SK-N-SH (cell line): ENCODE measurements at places on chromosomes 7 and 10. TPM values are rescaled to one million over a fixed set of nuclear protein-coding genes. Genes with fewer than 3 reads are reported as not detected.

PRPS1L1 gene
- not detected in 2 replicates for polyA plus RNA-seq

INHBA gene
- 81.0 and 110 TPM in 2 replicates for polyA plus RNA-seq

C10orf53 gene
- 0.03 TPM in 1 of 2 replicates, not detected in the other for polyA plus RNA-seq

- DNase-seq, result no peak
Observed at GRCh38 chr10:27865221-27865635, 119.6 kb upstream of the MKX start.

- no peak for DNase-seq
Observed at GRCh38 chr10:11242443-11243387, 225.0 kb downstream of the CELF2 start.

GRCh38 chr10:369684-370448 is 234.6 kb downstream of the ZMYND11 start:
- DNase-seq, result peak; percentile 87

DNA sequence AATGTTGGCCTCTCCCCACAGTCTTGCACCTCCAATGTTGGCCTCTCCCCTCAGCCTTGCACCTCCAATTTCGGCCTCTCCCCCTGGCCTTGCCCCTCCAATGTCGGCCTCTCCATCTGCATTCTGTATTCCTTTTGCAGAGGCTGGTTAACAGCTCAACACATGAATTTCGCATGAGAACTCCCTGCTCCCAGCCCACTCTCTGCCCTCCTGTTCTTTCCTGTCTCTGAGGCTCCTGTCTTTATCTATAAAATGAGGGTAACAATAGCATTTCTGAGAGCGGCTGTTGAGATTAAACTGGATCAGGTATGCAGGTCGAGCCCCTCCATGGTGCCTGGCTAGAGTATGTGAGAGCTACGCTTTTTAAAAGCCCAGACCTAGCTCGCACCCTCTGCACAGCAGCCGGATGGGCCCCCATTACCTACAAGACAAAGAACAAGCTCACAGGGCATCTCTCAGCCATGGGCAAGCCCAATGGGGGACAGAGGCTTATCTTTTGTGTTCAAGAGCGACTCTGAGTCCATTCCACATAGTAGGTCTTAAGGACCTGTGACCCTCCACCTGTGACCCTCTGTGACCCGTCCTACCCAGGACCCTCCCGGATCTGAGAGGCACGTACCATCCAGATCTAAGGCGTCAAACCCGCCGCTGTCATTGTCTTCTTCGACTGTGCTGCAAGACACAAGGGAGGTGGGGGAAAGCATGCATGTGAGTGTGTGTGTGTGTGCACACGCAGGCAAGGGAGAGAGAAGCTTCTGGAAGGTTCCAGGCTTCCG is 82.2 kb upstream of the GNA12 start:
- peak; percentile 17 for DNase-seq

DNA sequence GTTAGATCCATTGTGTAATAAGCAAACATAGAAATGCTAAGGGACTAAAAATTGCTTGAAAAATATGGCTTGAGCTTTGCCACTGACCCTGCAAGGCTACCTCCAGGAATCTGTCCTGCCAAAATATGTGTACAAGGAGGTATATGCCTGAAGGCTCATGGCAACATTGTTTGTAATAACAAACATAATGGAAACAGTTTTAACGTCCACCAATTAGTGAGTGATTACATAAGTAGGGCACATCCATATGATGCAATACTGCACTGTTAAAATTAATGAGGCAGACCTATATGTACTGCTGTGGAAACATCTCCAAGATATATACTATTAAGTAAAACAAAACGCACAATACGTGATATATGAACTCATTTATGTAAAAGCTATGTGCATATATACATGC is 13.1 kb upstream of the GOT1 start:
- no peak for DNase-seq

CNNM1 gene
- 0.12 and 0.16 TPM in 2 replicates for polyA plus RNA-seq

GRCh38 chr10:123518765-123519164 is 147.4 kb upstream of the GPR26 start:
- DNase-seq, result no peak

GRCh38 chr10:10225136-10225676 is 792.5 kb upstream of the CELF2 start:
- DNase-seq, result no peak

GRCh38 chr7:79377097-79377496 is 76.4 kb downstream of the MAGI2 start:
- DNase-seq, result no peak

NPFFR1 gene
- polyA plus RNA-seq, result not detected in 2 replicates

- no peak for DNase-seq
Observed at GRCh38 chr10:32144817-32145688, 88.8 kb upstream of the KIF5B start.

- DNase-seq, result no peak
Observed at GRCh38 chr7:102445674-102446071, 12.3 kb downstream of the ORAI2 start.

GRCh38 chr7:126210707-126211106 is 1042.0 kb downstream of the GRM8 start:
- DNase-seq, result no peak

AS3MT gene
- polyA plus RNA-seq, result 9.0 and 9.7 TPM in 2 replicates

GRCh38 chr7:12635830-12636229 is 51.6 kb upstream of the ARL4A start:
- no peak for DNase-seq

AHR gene
- polyA plus RNA-seq, result 0.13 TPM in 1 of 2 replicates, not detected in the other

GRCh38 chr7:135645296-135645904 is 16.9 kb upstream of the STMP1 start:
- peak; percentile 62 for DNase-seq

OR2A14 gene
- not detected in 2 replicates for polyA plus RNA-seq

DNA sequence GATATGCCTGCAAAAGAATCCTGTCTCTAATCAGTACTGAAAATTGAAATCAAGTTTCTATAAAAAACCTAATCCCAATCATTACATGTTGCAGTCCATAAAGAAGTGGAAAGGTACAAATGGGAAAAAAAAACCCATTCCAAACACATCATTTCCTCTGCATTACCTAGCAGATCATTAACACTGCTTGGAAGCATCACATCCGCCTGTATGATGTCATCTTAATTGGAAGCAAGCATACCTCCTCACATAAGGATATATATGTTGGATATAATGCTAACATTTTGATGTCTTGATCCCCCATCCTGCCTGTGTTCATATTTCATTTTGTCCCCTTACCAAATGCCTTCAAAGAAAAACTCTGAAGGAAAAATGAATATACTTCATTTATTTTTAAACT is 241.3 kb upstream of the AOAH start:
- DNase-seq, result no peak

GRCh38 chr7:65892161-65892560 is 19.3 kb downstream of the VKORC1L1 start:
- DNase-seq, result no peak

ATOH7 gene
- 0.08 and 0.12 TPM in 2 replicates for polyA plus RNA-seq

SGPL1 gene
- polyA plus RNA-seq, result 11.8 and 15.6 TPM in 2 replicates

TAS2R41 gene
- polyA plus RNA-seq, result not detected in 2 replicates

DNA sequence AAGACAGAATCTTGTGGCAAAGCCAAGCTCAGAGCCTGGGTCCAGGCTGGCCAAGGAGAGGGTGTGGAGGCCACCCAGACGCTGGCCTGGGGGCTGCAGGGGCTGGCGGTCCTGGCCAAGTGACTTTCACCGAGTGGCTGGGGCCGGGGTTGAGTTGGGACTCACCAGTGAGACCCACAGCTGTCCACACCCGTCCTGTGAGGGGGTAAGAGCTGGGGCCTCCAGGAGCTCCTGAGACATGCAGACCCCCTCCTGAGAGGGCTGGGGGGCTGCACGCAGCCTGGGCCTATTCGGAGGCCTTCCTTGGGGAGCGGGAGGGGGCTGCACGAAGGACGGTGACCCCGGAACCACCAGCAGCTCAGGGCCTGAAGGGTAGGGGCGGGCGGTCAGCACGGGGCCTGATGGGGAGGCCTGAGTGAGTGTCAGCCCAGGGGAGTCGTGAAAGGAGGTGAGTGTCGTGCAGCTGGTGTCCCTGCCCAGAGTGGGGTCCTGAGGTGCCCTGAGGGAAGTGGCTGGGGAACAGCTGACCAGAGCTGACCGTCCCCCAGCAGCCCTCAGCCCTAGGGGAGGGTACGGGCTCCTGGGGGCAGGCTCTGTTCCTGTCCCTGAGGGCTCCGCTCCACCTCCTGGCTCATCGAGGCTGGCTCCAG is 100.9 kb downstream of the FOXL3 start:
- DNase-seq, result peak; percentile 38

GRCh38 chr10:11713186-11713743 is 28.9 kb upstream of the ECHDC3 start:
- DNase-seq, result no peak

GRCh38 chr7:129462420-129462819 is 28.2 kb downstream of the STRIP2 start:
- no peak for DNase-seq

RBM33 gene
- 11.8 and 13.8 TPM in 2 replicates for polyA plus RNA-seq

GRCh38 chr7:39553436-39553835 is 12.8 kb upstream of the YAE1 start:
- no peak for DNase-seq

DNA sequence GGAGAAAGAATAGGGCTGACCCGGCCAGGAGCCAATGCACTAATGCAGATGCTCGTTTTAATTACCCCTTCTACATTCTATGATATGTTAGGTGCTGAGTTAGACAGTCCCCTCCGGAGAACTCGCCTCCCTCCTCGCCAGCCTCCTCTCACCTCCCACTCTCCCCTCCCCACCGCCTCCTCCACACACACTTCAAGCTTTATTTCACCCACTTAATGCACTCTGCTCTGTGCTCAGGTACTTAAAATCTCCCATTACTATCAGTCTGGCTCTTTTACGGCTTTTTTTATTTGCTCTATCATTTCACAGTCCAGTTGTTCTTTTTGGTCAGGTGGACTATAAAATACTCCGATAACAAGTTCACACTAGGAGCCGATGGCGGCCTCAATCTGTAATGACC is 231.6 kb downstream of the TEX36 start:
- DNase-seq, result no peak

- DNase-seq, result no peak
Observed at GRCh38 chr10:100085596-100085995, 3.9 kb upstream of the CPN1 start.

GRCh38 chr10:3838460-3839437 is 53.7 kb upstream of the KLF6 start:
- DNase-seq, result no peak

GRCh38 chr7:156842317-156842716 is 50.7 kb downstream of the LMBR1 start:
- no peak for DNase-seq

- no peak for DNase-seq
Observed at GRCh38 chr7:111301891-111302290, 211.0 kb downstream of the LRRN3 start.

GATA3 gene
- polyA plus RNA-seq, result 5.1 and 14.3 TPM in 2 replicates

GRCh38 chr10:114553436-114553835 is 104.6 kb downstream of the ABLIM1 start:
- no peak for DNase-seq

DNA sequence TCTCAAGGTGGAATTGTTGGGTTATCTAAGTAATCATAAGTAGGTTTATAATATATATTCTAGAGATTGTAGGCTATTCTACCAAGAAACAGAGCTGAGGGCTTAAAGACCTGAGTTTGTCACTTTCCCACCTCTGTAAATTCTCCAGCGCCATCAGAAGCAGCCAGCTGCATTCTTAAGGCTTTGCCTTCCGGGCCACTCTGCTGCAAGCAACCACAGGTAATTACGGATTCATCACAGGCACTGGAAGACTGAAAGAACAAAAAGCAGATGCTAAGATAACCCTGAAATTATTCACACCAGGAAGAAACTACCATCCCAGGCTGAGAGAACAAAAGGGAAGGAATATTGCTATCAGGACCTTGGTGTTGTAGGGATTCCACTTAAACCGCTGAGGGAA is 137.8 kb upstream of the JCAD start:
- no peak for DNase-seq

GRCh38 chr10:24703700-24704099 is 20.0 kb downstream of the ARHGAP21 start:
- DNase-seq, result no peak

DNA sequence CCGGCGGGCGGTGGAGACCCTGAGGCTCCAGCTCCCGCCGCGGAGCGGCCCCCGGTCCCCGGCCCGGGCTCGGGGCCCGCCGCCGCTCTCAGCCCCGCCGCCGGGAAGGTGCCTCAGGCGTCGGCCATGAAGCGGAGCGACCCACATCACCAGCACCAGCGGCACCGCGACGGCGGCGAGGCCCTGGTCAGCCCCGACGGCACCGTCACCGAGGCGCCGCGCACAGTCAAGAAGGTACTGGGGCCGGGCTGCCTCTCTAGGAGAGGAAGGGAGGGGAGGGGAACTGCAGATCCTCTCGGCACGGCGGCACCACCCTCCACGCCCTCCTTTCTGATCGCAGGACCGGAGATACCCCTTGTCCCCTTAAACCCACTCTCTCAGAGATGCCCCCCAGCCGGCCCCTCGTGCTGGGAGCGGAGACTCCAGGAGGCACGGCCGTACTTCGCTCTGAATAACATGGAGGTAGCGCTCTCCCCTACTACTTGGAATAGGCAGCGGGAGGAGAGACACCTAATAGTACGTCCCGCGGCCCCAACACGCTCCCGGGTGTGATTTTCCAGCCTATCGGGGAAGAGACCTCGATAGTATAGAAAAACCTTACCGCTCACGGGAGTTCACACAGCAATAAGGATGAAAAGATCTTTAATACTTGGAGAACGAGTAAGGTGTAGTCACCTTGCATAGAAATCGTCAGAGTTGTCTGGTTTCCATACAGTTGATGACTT is 538 bp downstream of the AHCYL2 start:
- DNase-seq, result no peak

DNA sequence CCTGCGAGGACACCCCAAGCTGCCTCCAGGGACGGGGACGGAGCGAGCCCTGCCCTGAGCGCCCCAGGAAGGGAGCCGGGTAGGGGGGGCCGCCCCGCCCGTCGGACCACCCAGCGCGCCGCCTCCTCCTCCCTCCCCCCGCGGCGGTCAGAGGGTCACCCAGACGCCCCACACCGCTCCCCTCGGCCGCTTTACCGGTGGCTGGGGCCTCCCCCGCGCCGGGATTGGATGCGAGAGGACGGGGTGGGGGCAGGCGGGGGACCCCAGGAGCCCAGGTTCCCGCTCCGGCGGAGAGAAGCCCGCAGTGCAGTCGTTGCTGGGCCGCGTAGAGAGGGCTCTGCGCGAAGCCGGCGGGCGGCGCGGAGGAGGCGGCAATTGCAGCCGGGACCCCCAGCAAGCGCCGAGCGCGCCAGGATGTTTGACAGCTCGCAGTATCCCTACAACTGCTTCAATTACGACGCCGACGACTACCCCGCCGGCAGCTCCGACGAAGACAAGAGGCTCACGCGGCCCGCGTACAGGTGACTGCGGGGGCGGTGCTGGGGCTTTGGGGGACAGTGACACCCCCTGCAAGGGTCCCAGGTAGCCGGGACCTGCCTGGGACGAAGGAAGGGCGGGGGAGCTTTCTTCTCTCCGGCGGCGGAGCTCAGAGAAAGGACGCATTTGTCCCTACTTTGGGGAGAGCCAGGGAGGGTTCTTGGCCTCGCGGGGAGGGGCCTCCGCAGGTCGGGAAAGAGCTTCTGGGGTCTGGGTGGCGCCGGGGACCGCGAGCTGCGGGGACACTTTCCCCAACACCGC is at the start of gene FOXL3:
TSS of gene FOXL3 (plus strand) at position 415 of the 798 bp plus-strand sequence. CDS start at position 415, 0 bp downstream.
- DNase-seq, result peak; percentile 52

DNA sequence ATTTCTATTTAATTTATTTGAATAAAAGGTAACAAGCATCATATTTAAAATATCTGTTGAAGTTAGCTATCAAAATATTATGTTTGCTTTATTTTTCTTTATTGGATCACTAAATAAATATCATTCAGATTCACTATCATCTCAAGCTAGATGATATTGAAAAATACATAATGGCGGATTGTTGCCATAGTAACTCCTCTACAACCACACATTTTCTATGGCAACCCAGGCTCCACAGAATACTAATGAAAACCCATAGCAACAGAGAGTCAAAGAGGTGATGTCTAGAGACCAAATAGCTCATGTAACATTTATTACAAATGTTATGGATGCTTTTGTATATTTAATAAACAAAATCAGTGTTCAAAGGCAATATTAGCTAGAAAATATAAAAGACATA is 148.9 kb upstream of the CDK1 start:
- no peak for DNase-seq
